ENCODE measurements at places on chromosomes 7 and 10.

- no peak for DNase-seq
Observed at GRCh38 chr7:128948312-128948973, 10.7 kb downstream of the IRF5 start.

DNA sequence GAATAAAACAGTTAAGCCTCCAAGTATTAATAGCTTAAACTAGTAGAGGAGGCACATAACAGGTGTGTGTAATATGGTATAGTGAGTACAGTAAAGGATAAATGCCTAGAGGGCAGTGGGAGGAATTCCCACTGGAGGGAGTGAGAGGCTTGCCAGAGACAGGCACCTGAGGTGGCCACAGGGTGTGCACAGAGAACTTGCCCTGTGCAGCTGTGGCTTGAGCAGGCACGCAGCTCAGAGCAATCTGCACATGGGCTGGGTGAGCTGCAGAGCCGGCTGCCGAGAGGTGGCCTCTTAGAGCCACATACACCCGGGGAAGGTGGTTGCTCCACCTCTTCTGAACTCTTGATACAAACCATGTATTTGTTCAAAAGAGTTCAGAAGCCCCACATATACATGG is 237.1 kb downstream of the COBL start:
- DNase-seq: no peak

DNA sequence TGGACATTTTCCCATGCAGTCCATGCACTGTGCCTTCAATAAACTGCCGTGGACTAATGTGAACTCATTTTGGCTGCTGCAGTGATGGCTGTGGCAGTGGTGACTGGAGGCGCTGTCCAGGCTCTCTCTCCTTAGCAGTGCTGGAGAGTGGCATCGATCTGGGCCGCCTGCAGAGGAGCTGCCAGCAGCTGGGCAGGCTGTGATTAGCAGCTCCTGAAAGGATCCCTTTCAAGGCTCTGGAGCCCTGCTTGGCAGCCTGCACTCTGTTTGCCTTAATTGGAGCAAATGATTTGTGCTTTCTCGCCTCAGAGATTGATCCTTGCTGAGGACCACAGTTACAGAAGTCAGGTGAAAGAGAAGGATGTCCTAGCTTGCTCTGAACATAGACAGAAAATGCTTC is 130.1 kb upstream of the VWC2 start:
- DNase-seq: no peak

DNA sequence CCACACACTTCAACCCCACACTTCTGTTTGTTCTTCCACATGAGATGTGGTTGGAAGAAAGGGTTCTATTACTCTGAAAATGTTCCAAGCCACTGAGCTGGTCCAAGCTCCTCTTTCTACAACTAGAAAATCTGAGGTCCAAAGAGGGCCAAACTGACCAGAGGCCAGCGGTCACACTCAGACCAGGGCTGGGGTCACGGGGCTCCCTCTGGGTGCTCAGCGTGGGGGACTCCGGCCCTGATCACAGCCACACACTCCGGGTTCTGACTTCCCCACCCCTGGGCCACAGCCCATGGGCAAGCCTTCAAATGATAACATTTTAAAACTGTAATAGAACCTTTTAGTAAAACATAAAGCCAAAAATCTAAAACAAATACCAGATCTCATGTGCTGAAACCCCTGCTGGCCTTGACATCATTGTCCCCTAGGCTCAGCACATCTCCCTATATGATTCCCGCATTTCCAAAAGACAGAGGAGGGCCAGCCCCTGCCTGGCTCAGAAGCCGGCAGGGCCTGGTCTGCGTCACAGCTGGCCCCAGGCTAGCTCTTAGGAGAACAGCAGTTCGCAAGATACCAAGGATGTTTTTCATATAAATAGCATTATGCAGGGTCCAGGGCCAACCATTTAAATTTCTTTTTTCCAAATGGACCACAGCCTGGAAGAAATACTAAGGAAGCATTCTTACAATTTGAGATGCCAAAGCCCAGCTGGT is 3.3 kb downstream of the CRYGN start:
- DNase-seq: no peak

GRCh38 chr10:114256822-114257221 is 17.8 kb downstream of the VWA2 start:
- no peak for DNase-seq

DNA sequence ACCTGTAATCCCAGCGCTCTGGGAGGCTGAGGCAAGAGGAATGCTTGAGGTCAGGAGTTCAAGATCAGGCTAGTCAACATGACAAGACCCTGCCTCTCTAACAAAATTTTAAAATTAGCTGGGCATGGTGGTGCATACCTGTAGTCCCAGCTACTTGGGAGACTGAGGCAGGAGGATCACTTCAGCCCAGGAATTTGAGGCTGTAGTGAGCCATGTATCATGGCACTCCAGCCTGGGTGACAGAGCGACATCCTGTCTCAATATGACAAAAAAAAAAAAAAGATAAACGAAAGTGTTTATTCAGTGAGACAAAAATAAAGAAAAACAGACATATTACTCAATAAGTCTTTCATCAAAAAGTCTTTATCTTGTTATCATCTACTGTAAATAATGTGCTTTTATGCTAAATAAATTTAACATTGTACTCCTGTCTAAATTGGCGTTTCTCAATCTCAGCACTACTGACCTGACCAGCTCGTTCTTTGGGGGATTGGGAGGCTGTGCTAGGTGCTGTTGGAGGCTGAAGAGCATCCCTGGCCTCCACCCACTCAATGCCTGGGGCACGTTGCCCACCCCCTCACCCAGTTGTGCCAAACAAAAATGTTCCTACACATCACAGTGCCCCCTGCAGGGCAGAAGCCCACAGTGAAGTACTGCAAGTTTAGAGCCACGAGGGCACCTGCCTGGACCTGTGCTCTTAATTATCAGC is 57.7 kb downstream of the NCAPG2 start:
- no peak for DNase-seq

DNA sequence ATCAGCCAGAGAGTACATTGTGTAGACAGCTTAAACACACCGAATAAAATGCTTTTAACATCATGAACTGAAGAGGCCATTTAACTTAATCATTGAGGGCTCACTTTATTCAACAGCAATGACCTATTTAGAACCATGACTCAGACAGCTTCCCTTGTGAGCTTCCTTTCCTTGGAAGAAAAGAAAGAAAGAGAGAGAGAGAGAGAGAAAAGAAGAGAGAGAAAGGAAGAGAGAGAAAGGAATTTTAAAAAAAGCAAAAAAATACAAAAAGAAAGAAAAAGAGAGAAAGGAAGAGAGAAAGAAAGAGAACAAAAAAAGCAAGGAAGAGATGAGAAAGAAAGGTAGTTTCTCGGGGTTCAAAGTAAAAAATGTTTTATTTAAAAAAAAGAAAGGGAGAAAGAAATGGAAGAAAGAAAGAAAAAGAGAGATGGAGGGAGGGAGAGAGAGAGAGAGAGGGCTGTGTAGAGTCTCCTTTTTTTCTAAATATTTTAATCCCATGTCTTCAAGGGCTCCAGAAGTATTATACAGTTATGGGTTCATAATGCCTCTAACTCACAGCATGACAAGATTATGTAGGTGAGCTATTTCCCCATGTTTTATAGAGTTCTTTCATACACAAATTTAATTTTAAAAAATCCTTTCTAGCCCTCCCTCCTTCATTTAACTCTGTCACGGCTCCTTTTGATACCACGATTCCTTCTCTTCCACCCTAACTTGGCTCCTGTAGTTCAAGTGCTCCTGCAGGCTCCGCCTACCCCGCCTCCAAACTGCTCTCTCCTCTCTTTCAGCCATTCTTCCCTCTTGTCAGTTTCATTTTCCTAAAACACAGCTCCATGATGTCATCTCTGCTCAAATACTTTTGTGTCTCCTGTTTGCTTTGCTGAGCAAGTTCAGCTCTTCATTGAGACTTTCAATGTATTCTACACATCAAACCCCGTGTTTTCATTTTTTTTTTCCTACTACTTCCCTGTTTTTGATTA is 85.5 kb downstream of the PRTFDC1 start:
- DNase-seq: no peak

DNA sequence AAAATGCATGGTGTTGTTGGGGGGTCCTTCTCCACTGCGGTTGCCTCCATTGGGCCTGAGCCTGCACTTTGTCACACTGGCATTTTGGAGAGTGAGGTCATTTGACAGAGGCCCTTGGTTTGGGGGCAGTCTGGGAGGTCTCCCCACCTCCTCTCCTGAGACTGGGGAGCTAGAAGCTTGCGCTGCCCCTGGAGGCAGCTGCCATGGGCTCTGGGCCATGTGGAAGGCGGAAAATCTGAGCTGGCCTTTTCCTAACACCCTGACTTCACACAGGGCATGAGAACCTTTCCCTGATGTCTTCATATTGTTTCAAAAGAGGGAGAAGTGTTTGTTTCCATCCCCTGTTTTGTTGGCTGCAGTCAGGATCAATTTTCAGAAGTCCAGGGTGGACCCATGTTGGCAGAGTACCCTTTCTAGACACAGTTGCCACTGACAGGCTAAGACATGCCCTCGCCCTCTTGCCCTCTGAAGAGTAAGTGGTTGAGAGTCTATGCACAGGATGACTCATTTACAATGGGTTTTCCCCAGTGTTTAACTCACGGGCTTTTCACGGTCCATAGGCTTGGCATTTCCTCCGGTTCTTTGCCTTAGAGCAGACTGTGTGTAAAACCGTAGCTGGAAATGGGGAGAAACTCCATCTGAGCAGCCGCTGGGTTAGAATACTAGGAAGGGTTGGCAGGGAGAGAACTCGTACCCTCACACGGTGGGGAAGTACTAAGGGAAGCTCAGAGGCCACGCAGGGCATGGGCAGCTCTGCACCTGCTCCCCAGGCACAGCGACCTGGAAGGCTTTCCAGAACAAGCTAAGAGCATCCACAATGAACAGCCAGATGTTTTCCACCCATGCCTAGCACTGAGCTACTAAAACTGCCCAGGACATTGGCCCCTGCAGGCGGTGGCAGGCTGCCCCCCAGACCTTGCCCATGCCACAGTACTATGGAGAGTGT is 655.0 kb downstream of the SDK1 start:
- DNase-seq: no peak

DNA sequence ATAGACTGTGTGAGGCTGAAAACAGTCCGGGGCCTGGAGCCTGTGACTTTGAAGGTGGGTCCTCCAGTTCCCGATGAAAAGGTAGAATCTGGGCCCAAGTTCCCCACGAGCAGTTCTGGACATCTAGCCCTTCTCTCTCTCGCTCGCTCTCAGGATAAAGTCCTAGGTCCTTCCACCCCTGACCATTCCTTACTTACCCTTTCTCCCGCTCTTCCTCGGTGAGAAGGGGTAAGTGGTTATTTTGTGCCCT is 713 bp downstream of the IMMP2L start:
- no peak for DNase-seq

DNA sequence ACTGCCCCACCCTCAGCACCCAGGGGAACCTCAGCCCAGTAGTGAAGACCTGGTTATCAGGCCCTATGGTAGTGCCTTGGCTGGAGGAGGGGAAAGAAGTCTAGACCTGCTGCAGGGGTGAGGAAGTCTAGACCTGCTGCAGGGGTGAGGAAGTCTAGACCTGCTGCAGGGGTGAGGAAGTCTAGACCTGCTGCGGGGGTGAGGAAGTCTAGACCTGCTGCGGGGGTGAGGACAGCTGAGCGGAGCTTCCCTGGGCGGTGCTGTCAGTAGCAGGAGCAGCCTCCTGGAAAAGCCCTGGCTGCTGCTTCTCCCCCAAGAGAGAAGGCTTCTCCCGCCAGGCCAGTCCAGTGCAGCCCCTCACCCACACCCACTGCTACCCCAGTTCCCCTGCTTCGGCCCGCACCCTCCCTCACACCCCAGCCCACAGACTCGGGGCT is 6.3 kb downstream of the NOS3 start:
- no peak for DNase-seq

DNA sequence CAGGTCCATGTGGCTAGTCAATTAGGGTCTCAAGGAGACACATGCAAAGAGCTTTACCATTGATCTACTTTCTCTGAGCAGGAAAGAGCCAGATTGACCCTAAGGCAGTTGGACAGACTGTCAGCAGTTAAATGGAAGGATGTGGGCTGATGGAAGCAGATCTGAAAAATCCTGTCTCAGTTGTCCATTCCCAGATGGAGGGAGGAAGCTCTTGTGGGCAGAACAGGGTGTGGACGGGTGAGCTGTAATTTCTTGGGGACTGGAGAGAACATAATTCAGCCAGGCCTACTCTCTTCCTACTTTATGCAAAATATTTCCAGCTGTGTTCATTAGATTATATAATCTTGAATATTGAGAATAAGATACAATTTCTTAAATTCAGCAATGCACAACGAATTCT is 163.6 kb downstream of the GNAT3 start:
- no peak for DNase-seq

DNA sequence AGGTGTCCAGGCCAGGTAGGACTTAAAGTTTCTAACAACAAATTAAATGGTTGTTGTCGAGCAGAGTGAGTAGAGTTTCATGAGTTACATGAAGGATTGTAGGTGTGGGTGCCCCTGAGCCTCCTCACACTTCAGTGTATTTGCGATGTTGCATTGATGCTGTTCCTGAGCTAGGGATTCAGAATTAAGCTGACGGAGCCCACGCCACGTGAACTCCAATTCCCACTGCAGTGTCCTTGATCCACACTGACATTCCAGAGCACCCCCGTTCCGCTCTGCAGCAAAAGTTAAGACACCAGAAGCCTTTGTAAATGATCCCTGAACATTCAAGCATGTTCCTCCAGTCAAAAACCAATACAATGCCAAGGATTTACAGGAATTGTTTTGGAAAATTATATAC is 78.8 kb upstream of the SEC61G start:
- DNase-seq: no peak

GRCh38 chr10:122126763-122127659 is 138.0 kb downstream of the TACC2 start:
- no peak for DNase-seq

DNA sequence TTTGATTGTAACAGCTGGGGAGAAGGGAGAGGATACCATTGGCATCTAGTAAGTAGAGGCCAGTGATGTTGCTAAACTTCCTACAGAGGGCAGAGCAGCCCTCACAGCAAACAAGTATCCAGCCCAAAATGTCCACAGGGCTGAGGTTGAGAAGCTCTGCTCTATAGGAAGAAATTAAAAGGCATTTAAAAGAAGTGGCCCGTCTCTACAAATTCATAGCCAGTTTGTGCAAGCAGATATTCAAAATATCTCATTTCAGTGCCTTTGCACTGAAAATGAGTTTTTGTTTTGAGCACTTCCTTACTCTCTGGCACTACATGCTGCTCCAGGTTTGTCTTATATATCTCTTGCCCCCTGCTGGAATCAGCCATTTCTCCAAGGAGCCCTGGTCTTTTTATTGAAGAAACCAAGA is 330.0 kb downstream of the BBS9 start:
- DNase-seq: no peak

GRCh38 chr7:142908290-142908689 is 22.7 kb upstream of the TRPV6 start:
- DNase-seq: no peak

DNA sequence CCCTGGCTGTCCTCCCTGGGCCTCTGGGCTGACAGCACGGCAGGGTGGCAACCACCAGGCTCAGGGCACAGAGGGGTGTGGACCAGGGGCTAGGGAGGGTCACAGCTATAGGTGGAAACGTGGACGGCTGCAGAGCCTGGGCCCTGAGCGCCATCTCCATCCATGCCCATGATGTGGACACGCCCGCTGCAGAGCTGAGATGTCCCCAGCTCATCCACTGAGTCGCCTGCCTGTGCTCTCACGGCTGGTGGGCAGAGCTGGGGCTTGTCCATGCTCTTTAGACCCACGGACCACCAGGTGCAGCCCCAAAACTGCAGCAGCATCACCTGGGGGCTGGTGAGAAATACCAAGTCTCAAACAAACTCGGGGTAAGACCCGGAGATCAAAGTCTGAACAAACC is 16.1 kb downstream of the TECPR1 start:
- DNase-seq: no peak

GRCh38 chr7:5457245-5457735 is 33.7 kb upstream of the TNRC18 start:
- DNase-seq: no peak

Data from activated naive CD8-positive, alpha-beta T cell treated with anti-CD3 and anti-CD28 coated beads, Interleukin-2, amount 50 U/mL, for 16 hours (primary cell).